Pancreas (tissue), 10 donors: ENCODE measurements at places on chromosomes 7 and 10. TPM values are rescaled to one million over a fixed set of nuclear protein-coding genes. Genes with fewer than 3 reads are reported as not detected.

FZD8 gene
- 3.4 TPM for polyA plus RNA-seq

MASTL gene
- polyA plus RNA-seq: 3.2 TPM

OPN1SW gene
- polyA plus RNA-seq: not detected

COX19 gene
- polyA plus RNA-seq: 7.5 TPM

POLR2J2 gene
- 6.1 TPM for polyA plus RNA-seq

SPDYE11 gene
- polyA plus RNA-seq: not detected

STK17A gene
- 11.7 TPM for polyA plus RNA-seq
